SK-N-SH (cell line): ENCODE measurements at places on chromosomes 4 and X.

GRCh38 chrX:125289209-125289608, 30.5 kb upstream of the TEX13C start:
- no peak for DNase-seq

GRCh38 chrX:82765811-82766210, 742.3 kb upstream of the POU3F4 start:
- DNase-seq = no peak

- no peak for DNase-seq
Observed at GRCh38 chr4:171718069-171718468, 95.1 kb upstream of the GALNTL6 start.

- peak; percentile 77 for DNase-seq
Observed at GRCh38 chrX:107118322-107119147, at the start of gene RBM41. TSS of gene RBM41 (minus strand) at chrX:107118822. CDS start at chrX:107118773, 49 bp downstream.

DNA sequence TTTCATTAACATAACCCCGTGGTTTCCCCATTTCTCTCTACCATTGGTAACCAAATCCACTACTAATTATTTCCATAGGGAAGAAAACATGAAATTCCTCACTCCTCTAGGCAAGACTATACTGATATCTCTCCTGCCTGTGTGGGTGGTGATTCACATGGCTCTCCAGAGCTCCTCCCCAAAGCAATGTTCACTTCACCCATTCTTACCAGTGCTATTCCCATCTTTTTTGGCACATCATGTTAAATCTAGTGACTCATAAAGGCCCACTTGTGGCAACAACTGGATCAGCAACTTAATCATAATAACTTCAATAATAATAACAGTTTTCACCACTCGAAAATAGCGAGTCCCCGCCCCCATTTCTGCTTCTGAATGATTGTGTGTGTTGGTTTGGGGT, 6.1 kb upstream of the HCCS start:
- no peak for DNase-seq

DNA sequence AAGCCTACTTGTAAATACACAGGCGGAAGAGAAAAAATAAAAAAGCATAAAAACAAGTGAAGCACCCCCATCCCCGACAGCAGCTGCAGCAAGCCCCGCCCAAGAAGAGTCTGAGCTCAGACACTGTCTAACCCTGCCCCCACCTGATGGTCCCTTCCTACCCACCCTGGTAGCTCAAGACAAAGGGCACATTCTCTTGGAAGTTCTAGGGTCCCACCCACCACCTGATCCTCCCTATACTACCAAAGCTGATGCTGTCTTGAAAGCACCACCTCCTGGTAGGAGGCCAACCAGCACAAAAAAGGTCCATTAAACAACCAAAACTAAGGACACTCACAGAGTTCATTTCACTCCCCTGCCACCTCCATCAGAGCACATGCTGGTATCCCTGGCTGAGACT, 308.2 kb downstream of the KLHL13 start:
- DNase-seq = no peak

- no peak for DNase-seq
Observed at GRCh38 chr4:26361297-26361696, 40.5 kb downstream of the RBPJ start.

DNA sequence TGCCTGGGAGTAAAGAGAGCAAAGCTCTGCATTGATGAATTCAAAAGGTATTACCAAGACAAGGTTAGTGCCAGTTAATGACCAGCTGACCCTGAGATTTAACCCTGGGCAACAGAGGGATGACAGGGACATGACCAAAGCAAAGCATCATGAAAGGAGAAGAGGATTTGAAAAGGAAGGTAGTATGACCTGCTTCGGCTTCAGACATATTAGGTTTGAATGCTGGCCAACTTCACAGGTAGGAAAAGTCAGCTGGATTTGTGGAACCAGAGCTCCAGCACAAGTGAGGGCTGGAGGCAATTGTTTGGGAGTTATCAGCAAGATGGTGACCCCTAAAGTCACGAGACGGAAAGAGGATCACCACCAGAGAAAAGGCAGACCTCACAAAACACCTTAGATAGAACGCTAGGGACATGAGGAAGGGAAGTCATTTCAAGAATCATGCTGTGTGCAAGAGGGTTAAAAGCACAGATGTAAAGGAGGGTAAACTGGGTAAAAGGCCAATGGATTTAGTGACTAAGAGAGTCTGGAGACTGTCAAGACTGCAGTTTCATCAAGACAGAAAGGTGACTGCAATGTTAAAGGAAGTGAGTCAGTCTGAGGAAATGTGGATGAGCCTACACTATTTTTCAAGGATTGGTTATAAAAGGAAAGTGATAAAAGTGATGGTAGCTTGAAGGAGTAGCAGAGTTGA, 45.6 kb downstream of the SH3RF1 start:
- DNase-seq = no peak

GRCh38 chrX:109840585-109840984, 107.5 kb upstream of the ACSL4 start:
- DNase-seq = no peak

- no peak for DNase-seq
Observed at GRCh38 chrX:137652086-137652485, 86.2 kb downstream of the ZIC3 start.

DNA sequence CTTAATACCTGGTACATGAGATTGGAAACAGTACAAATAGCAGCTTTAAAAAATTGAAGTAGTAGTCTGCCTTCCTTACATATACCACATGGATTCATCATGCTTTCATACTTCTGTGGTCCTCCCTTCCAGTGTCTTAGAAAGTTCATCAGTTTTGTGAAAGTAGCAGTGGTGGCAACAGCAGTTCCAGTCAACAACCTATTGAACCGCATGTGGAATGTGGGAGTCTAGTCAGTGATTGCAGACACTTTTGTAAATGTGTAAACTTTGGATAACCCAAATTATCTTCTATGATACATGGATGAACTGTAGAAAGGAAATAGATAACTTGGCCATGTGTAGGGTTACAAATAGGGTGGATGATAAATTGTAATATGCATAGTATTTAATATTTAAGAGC, 34.1 kb downstream of the FNIP2 start:
- DNase-seq = no peak

GRCh38 chr4:111136438-111136837, 513.6 kb upstream of the PITX2 start:
- DNase-seq = no peak

DNA sequence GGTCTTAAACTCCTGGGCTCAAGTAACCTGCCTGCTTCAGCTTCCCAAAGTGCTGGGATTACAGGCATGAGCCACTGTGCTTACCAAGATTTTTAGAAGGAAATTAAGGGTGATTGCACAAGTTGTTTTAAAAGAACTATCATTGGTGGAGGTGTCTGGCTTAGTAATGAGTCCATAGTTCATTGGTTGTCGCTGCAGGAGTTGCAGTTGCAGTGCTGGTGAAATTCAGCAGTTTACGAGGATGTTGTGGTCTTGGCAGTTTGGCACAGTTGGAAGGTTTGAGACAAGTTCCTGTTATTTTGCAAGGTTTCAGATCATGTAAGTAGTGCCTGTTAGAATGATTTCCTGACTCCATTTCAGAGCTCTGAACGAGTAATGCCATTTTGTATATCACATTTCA, 48.1 kb downstream of the RAB40AL start:
- DNase-seq = no peak

GRCh38 chr4:20268028-20268427, 16.3 kb downstream of the SLIT2 start:
- no peak for DNase-seq

GRCh38 chr4:69773484-69773883, 13.1 kb upstream of the SULT1B1 start:
- no peak for DNase-seq

GRCh38 chr4:7375427-7375826, 59.3 kb downstream of the PSAPL1 start:
- no peak for DNase-seq

GRCh38 chr4:124937993-124938392, 225.5 kb upstream of the ANKRD50 start:
- no peak for DNase-seq

DNA sequence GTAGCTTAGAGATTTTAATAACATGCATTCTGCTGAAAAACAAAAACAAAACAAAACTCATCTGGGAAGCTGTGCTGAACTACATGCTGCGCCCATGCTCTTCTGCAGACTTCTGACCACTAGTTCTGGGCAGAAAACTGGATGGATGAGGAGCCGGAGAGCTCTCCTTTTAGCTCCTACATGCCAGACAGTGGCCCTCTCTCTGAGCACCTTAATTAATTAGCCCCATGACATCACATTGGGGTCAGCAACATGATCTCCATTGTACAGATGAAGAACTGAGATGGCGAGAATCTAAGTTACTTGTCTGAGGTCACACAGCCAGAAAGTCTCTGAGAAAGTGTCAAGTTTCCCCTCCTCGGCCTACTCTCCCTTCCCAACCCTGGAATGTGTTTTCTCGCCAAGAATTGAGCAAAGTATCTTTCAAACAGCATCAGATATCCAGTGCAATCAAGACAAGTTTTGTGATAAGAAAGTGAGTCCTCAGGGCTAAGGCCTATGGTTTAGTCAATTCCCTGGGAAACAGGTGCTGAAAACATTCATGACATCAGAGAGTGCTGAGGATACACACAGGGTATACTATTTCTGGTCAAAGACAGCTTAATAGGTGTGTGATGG, 21.6 kb downstream of the SCD5 start:
- no peak for DNase-seq

GRCh38 chr4:32172761-32173160, 1452.6 kb downstream of the PCDH7 start:
- DNase-seq = no peak

- DNase-seq = no peak
Observed at GRCh38 chr4:55765070-55765469, 54.5 kb upstream of the EXOC1L start.

GRCh38 chrX:53263597-53264094, 17.7 kb downstream of the IQSEC2 start:
- DNase-seq = no peak

DNA sequence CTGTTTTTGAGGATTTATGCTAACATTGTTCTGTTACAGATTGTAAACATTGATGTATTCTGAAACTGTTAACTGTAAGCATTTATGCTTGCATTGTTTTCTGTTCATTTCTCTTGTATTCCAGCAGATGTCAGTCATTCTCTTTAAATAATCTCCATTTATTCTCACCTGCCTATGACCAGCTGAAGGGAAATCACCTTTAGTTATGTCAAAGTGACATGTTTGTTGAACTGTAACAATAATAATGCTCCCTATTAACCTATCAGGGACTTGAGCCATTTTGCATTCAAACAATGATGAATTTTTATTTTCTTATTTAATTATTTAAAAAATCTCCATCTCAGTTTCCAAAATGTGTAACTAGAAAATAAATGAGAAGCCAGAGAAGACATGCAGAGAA, 58.0 kb downstream of the SPCS3 start:
- DNase-seq = peak; percentile 5

GRCh38 chr4:15965325-15965724, 2.4 kb upstream of the FGFBP2 start:
- no peak for DNase-seq

DNA sequence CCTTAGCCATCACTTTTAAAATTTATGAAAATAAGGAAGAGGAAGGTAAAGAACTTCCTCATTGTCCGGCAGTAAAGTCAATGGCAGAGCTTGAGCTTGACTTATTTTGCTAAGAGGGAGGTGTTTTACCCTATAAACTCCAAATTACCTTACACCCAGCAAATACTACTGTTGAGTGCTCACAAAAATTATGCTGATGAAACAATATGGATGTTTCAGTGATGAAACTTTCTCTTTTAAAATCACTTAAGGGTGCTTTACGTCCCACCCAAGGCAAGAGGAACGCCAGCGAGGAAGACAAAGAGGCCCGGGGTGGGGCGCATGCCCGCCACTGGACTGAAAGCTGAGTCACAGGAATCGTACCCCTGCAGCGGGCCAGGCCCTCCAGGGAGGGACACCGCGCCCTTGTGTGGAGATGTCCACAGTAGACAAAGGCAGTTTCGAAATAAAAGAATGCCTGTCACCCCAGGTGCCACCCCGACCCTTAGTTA, 560 bp upstream of the TMSB4X start:
- DNase-seq = peak; percentile 46

DNA sequence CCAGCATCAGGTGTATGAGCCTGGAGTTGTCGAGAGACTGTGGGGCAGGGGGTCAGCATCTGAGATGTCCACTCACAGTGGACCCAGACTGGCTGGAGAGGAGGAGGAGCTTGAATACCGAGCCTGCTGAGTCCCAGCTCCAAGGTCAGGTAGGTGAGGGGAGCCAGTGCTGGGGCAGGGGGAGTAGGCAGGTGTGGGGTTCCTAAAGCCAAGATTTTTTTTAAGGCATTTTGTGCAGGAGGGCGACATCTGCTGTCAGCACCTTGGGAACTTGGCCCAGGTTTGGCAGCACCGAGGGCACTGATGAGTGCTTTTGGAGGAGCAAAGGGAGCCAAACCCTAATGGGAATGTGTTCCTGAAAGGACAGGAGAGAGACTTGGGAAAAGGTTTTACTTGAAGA, 64.2 kb upstream of the MSANTD1 start:
- DNase-seq = no peak

DNA sequence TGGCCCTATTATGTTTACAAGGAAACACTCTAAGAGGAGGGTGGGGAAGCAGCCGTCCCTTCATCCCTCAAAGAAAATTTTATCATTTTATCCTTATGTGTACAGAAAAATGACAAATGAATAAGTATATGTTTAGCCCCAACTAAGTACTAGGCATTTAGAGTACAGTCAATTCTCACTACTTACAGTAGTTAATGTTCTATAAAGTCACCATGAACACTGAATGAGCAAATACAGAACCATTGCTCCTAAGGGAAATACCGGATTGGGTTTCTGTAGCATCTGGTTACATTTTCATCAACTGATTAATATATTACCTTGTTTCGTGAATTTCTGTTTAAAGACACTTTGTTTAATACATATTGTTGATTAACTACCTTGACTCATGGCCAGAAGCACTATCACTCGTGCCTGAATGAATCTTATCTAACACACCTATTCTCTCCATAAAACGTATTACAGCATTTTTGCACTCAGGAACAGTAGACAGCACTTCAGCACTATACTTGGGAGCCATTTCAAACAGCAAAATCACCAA, 109.3 kb downstream of the ASB9 start:
- DNase-seq = no peak

- DNase-seq = no peak
Observed at GRCh38 chr4:129239088-129239487, 143.1 kb downstream of the C4orf33 start.

- DNase-seq = no peak
Observed at GRCh38 chr4:101128473-101128872, 218.9 kb downstream of the PPP3CA start.

- DNase-seq = no peak
Observed at GRCh38 chr4:4377191-4377590, 9.7 kb upstream of the NSG1 start.

GRCh38 chr4:2362266-2363055, 56.0 kb downstream of the ZFYVE28 start:
- DNase-seq = no peak

DNA sequence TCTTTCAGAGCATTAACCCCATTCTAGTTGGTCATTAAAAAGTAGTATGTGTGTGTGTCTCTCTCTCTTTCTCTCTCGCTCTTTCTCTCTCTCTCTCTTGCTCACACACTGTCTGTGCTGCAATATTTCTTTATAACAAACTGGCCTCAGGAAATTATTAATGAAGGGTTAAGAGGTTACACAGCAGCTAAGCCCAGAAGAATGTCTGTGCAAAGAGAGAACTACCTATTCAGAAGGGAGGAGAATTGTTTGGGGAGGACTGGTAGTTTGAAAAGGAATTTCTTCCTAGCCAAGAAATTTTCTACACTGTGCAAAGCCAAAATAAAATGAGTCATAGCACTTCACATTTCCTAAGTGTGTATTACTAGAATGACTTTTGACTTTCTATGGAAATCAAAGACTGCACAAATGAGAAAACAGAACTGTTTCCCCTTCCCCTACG, 22.2 kb downstream of the PDGFC start:
- no peak for DNase-seq

- no peak for DNase-seq
Observed at GRCh38 chr4:184409911-184410692, 64.2 kb downstream of the IRF2 start.

GRCh38 chrX:130098210-130098552, 12.1 kb downstream of the ELF4 start:
- DNase-seq = no peak
